ENCODE measurements at places on chromosomes 12 and 14.

- no peak for DNase-seq
Measured at GRCh38 chr12:105860561-105861207, 278.1 kb downstream of the NUAK1 start.

DNA sequence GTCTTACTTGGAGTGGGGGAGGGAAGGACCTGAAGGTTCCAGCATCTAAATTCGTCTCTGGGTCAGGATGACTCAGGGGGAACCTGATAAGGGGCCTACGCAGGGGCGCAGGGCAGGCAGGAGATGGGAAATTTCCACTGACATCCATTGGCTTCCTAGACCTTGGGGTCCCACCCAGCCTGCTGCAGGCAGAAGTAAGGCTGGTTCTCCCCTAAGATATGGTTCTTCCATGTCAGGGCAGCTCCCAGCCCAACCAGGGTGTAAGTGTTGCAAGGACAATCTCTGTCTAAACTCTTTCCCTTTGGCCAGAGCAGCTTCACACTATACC lies 2.1 kb upstream of the NDRG2 start:
- no peak for DNase-seq

DNA sequence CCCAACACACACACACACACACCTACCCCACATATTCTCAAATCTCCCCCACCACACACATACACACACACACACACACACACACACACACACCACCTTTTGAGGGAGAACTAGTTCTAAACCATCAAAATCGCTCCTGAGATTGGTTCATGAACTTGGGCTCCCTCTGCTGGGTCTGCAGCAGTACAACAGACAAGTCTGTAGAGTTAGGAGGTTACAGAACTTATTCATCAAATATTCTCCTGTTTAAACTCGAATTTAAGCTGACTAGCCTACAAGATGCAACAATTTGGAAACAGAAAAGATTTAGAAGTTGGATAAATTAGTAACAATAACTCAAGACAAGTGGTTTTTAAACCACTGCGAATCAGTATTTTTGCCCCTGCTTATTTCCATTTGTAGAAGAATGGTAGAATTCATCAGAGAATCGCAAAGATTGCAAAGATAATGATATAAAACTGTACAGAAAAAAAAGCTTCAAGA lies 136.4 kb upstream of the USP15 start:
- peak; percentile 31 for DNase-seq

GRCh38 chr12:42482748-42483520 lies 106.6 kb downstream of the PRICKLE1 start:
- DNase-seq = peak; percentile 39

DNA sequence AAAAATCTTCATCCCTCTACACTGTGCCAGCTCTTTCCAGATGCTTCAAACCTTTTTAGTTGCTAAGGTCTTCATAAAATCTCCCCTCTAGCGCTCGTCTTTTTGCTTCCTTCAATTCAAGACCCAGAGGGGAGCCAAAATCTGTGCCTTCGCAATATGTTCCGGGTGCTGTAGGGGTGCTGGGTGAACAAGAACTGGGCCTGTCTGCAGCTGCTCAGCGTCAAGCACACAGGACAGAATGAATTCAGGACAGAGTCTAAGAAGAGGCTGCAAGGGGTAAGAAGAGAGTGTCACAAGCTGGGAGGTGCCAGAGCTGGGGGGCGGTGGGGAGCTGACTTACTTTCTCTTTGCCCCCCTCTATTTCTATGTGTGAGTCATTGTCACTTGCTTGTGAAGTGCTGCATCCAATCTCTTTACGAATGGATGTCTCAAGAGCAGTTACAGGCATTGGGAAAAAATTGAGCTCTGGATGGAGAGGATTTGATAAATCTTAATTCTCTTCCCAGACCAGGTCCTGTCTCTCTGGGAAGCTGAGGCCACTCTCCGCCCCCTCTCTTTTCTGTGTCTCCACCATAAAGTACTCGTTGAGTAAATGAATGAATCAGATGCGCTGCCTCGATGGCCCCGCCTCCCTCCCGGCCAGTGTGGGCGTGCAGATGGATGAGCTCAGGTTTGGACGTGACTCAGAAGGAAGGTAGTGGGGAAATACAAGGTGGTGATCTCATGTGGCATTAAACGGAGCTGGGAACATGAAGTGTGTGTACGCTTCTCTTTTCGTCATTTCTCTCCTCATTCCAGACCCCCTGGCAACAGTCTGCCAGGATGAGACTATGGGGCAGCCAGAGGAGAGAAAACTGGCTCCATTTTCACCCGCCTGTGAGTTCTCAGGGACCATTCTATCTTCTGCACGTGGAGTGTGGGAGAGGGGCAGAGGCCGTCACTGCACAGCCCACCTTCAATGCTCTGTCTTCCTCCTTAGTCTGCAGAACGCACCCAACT lies 91.3 kb downstream of the TSPAN9 start:
- peak; percentile 89 for DNase-seq

- no peak for DNase-seq
Measured at GRCh38 chr12:101909646-101910045, 32.3 kb downstream of the DRAM1 start.
